ENCODE measurements at places on chromosomes 12 and 14. TPM values are rescaled to one million over a fixed set of nuclear protein-coding genes. Genes with fewer than 3 reads are reported as not detected.

Gene LALBA
- total RNA-seq, result not detected

DNA sequence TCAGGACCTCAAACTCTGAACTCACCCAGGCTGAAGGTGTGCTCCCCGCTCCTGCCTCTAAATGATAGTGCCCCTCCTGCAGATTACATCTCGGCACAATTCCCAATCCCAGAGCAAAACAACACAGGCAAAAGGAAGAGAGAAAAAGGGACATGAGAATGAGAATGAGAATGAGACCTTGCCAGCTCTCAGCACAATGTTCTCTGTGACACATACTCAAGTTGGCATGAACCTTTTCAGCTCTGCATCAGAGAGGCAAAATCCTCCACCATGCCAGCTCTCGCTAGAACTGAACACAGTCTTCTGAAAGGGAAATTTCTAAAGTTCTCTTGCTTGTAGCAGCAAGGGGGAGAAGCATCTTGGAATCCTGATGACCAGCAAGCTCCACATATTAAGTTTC lies 84.6 kb downstream of the KSR2 start:
- DNase-seq, result no peak

- no peak for DNase-seq
Observed at GRCh38 chr12:108801736-108802100, 55.7 kb downstream of the SSH1 start.

GRCh38 chr12:60872850-60873713 lies 1277.3 kb downstream of the SLC16A7 start:
- DNase-seq, result no peak

- DNase-seq, result peak; percentile 39
Observed at GRCh38 chr14:99481745-99482099, 513 bp downstream of the CCNK start.

DNA sequence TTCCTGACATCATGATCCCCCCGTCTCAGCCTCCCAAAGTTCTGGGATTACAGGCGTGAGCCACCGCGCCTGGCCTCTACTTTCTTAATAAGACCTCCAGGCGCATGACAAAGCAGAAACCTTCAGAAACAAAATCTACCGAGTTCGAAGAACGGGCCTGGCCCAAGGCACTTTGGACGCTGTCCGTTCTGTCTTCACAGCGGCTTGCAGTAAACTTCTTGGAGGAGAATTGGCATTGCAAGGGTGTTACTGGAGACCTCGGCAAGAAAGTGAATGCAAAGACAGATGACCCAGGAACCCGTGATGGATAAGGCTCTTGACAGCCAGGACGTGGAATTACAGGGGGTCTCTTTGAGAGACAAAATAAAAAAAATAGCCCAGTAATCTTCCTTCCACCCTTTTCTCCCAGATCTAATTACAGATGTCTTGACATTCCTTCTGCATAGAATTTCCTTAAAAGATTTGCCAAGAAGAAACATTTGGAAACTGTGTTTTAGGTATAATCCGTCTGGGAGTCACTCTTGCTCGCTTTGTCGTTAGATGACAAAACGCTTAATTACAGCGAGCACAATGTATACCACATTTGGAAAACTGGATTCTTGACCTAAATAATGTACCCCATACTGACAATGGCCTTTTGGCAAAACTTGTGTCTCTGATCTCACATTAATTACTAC lies 83.2 kb upstream of the TBX3 start:
- no peak for DNase-seq

DNA sequence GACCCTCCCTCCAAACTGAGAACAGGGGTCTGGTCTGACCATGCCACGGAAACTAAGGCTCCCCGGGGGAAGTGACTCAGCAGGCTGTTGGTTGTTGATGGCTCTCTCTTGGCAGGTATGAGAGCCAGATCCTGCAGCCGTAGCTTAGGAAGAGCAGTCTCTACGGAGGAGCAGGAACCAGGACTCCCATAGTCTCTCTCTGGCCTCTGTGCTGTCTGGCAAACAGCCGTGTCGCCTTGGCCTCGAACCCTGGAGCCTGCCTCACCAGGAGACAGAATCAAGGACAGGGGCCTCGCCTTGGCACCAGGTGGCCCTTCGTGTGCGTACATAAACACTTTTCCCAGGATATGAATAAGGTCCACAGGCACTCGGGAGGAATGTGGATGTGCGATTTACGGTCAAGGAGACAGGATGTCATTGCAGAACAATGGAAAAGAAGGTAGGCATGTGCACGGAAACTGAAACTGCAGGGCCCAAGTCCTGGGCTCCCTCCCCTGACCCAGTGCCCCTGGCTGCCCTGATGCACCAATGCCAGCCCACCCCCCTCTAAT lies 7.9 kb downstream of the VWF start:
- peak; percentile 76 for DNase-seq

All from Daoy (cell line).